Bronchus fibroblast of lung (primary cell): ENCODE measurements at places on chromosomes 3 and 15. TPM values are rescaled to one million over a fixed set of nuclear protein-coding genes. Genes with fewer than 3 reads are reported as not detected.

Gene CMTM7
- 15.5 and 15.9 TPM in 2 replicates for total RNA-seq

Gene CHRNA7
- total RNA-seq = not detected in 2 replicates

Gene ITIH3
- total RNA-seq = not detected in 2 replicates

Gene CCDC50
- total RNA-seq = 69.6 and 77.7 TPM in 2 replicates

Gene PDZRN3
- 3.7 TPM in 2 replicates for total RNA-seq

Gene PTX3
- total RNA-seq = 276 and 277 TPM in 2 replicates

Gene MORC1
- not detected in 2 replicates for total RNA-seq

Gene TMEM207
- total RNA-seq = not detected in 2 replicates

Gene PTPN9
- 19.7 and 20.1 TPM in 2 replicates for total RNA-seq

Gene DVL3
- 25.4 and 28.2 TPM in 2 replicates for total RNA-seq

Gene LNP1
- 3.0 and 3.2 TPM in 2 replicates for total RNA-seq

Gene DNAH1
- 0.50 and 0.74 TPM in 2 replicates for total RNA-seq
